ENCODE measurements at places on chromosomes 2 and 18.

DNA sequence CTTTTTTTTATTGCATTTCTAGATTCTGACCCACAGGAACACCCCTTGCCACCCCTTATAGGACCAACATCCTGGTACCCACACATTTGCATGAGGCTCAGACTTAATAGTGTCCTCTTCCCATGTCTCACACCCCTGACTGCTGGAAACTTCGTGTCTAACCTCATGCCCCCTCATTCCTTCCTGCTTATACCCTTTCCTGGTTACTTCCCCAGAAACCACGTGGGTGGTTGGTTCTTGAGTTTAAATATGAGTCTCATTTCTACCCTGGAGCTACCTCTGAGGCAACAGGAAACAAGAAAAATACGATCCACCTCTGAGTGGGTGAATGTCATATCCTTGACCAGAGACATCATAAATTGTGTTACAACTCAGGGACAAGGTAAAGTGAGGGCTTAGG, 1.6 kb downstream of the TNP1 start:
- no peak for DNase-seq

- DNase-seq = no peak
Observed at GRCh38 chr18:55695091-55695490, 107.1 kb upstream of the TCF4 start.

DNA sequence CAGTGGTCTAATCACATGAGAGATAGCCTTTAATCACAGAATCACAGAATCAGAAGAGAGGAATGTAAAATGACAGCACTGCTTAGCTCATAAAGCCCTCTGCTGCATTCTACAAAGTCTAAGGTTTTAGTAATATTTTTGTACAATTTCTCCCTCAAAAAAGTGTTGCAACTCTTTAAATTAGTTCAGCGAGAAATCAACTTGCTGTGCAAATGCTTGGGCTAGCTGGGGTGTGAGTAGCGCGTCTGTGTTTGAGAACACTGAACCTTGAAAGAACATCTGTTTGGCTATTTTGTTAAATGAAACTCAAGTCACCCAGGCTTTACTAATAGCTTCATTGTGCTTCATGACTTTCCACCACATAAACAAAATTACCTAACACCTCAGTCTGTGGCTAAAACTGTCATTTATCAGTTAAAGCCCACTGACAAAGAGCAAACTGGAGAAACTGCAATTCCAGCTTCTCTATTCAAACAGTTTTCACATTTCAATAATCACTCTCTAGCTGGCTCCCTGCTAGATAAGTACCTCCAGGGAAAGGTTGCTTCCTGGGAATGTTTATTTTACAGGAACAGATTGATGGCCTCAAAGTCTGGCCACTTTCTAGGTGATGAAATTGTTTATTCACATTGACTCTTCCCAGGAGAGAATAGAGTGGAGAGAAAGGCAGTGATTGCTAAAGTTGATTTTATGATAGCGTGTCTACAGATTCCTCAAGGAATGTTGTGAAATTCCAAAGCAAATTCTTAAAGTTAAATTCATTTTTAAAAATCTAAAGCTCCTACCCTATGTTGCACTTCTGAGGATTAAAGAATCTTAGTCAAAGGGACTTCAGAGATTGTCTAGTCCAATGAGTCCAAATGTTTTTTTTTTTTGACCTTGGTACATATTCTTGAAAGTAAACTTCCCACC, 36.0 kb upstream of the STAT1 start:
- DNase-seq = peak; percentile 83

GRCh38 chr2:222433332-222434173, 9.2 kb downstream of the SGPP2 start:
- DNase-seq = no peak

- DNase-seq = no peak
Observed at GRCh38 chr2:235449568-235449967, 44.3 kb upstream of the AGAP1 start.

GRCh38 chr2:148926291-148926961, 51.4 kb downstream of the KIF5C start:
- DNase-seq = no peak

GRCh38 chr2:143463719-143464118, 334.5 kb downstream of the ARHGAP15 start:
- no peak for DNase-seq

- no peak for DNase-seq
Observed at GRCh38 chr2:169001116-169001815, 29.9 kb downstream of the ABCB11 start.

DNA sequence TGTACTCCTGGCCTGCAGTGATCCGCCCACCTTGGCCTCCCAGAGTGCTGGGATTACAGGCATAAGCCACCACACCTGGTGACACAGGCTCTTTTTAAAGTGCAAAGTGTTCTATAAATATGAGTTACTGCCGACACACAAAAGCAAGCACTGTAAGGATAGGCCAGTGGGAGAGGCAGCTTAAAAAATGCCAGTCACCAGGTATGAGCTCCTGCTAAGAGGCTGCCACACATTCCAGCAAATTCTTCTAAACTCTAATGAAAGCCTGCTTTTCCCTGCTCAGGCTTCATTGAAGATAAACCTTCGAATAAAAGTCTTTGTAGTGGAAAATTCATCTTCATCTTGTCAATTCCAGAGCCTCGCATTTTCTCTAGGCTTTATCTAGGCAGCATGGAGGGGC, 203.0 kb upstream of the PID1 start:
- no peak for DNase-seq

DNA sequence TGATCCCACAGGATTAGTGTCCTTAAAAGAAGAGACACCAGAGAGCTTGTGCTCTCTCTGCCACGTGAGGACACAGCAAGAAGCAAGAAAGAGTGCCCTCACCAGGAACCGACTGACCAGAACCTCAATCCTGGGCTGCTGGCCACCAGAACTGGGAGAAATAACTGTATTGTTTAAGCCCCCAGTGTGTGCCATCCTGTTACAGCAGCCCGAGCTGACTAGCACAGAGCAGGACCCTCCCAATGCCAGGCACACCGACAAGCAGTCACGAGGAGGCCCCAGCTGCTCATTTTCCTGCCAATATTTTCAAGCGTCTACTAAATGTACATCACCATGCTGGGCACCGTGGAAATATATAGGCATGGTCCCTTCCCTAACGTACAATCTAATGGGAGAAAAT, 17.1 kb downstream of the FAM178B start:
- no peak for DNase-seq

- no peak for DNase-seq
Observed at GRCh38 chr2:68811364-68811763, 59.8 kb downstream of the BMP10 start.

DNA sequence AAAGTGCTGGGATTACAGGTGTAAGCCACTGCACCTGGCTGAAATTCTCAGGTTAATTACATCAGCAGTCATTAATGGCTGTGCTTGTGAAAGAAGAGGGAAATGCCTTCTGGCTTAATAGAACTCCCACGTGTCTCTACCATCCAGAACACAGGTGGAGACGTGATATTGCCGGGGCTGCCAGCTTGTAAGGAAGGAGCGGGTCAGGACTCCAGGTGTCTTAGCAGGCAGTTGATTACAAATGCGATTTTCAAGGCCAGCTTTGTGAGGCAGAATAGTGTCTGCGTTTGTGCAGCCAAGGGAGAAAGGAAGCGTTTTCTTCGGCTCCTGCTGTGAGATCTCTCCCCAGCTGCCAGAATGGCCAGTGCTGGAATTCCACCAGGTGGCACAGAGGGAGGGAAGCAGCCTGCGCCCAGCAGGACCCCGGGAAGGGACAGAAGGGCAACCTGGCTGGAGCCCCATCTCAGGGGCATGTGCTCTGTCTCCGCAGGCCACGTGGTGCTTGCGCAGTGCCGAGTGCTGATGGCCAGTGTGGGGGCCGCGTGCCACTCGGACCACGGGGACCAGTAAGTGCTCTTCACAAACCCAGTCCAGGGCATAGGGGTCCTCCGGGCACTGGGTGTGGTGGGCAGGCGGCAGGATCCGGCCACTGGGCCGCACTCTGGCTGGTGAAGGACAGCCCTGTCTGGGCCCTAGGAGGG, 3.7 kb upstream of the ESPNL start:
- DNase-seq = no peak

DNA sequence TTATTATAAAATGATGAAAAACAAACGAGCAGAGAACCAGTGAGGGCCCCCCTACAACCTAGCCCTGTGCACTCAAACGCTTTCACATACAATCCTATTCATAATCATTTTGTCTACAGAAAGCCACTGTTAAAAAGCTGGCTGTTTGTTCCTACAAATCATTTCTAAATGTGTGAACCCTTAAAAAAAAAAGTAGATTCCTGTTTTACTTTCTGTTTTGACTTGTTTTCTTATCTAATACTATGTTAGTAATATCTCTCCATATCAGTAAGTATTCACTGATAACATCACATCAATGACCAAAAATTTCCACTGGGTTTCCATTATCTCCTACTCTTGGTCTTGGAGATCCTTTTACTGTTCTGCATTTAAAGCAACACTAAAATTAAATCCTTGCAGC, 128.8 kb upstream of the TTC39C start:
- no peak for DNase-seq

- DNase-seq = no peak
Observed at GRCh38 chr2:5520463-5520972, 171.7 kb upstream of the SOX11 start.

DNA sequence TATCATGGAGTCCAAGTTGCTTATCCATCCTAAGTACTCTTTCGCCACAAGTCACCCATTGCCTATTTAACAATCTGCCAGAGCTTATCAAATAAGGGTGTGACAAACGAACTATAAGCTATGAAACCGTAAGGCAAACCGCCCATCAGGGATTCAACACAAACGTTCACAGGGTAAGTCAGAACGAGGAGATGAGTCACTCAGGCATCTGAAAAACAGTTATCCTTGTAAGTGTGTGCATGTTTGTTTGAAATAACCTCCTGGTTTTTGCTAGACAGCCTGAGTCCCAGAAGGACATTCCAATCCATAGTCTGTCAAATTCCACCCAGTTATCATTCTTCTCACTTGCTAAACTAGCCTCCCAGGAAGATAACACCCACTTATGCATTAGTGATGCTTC, 299.1 kb downstream of the PAX3 start:
- no peak for DNase-seq

DNA sequence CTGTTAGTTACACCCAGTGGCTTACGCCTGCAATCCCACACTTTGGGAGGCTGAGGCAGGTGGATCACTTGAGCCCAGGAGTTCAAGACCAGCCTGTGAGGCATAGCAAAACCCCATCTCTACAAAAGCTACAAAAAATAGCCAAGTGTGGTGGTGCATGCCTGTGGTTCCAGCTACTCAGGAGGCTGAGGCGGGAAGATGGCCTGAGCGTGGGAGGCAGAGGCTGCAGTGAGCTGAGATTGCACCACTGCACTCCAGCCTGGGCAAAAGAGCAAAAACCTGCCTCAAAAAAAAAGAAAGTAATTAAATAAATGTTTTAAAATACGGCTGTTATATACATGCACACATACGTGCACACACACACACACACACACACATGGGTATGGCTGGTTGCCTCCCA, 194.8 kb downstream of the HDAC4 start:
- no peak for DNase-seq

DNA sequence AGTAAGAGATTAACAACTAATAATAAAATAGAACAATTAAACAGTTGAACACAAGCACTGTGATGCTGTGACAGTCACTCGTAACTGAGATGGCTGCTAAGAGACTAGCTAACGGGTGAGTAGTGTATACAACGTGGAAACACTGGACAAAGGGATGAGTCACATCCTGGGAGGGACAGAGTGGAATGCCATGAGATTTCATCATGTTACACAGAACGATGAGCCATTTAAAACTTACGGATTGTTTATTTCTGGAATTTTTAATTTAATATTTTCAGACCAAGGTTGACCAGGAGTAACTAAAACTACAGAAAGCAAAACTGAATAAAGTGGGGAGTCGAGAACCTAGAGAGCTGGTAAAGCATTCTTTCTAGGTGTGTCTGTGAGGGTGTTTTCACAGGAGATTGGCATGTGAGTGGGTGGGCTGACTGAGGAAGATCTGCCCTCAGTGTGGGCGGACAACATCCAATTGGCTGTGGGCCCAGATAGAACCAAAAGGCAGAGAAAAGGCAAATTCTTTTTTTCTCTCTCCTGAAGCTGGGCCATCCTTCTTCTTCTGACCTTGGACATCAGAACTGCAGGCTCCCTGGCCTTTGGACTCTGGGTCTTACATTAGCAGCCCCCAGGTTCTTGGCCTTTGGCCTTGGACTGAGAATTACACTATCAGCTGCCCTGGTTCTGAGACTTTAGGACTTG, 14.6 kb downstream of the TMSB10 start:
- DNase-seq = peak; percentile 94

- DNase-seq = no peak
Observed at GRCh38 chr18:8977166-8977565, 125.3 kb upstream of the NDUFV2 start.

DNA sequence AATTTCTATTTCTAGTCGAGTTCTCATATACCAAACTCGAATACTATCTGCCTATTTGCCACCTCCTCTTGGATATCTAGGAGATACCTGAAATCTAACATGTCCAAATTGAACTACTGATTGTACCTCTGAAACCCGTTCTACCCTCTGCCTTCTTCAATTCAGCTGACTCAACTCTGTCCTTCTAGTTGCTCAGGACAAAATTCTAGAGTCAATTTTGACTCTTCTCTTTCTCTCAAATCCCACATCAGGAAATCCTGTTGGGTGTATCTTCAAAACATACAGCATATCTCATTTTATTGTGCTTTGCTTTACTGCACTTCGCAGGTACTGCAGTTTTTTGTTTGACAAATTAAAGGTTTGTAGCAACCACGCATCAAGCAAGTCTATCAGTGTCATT, 137.8 kb downstream of the ZAP70 start:
- no peak for DNase-seq

DNA sequence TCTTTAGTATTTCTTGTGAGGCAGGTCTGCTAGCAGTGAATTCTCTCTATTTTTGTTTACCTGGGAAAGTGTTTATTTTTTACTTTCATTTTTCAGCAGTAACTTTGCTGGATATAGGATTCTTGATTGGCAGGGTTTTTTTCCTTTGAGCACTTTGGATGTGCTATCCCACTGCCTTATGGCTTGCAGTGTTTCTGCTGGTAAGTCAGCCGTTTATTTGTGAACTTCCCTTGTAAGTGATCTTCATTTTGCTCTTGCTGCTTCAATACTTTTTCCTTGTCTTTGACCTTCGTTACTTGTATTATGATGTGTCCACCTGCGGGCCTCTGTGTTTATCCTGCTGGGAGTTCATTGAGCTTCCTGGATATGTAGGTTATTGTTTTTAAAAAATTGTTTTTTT, 54.7 kb downstream of the SLC66A2 start:
- no peak for DNase-seq

Measured in AG09309 (cell line).